ENCODE measurements at places on chromosomes 4 and X.
A peak's percentile ranks its signal among the peaks of the same experiment; 100 is the strongest.

GRCh38 chr4:89173336-89174090 is 62.2 kb downstream of the TIGD2 start:
- no peak for DNase-seq

- no peak for DNase-seq
These were observed 209.9 kb downstream of the IQCM start for GRCh38 chr4:149605601-149606378.

DNA sequence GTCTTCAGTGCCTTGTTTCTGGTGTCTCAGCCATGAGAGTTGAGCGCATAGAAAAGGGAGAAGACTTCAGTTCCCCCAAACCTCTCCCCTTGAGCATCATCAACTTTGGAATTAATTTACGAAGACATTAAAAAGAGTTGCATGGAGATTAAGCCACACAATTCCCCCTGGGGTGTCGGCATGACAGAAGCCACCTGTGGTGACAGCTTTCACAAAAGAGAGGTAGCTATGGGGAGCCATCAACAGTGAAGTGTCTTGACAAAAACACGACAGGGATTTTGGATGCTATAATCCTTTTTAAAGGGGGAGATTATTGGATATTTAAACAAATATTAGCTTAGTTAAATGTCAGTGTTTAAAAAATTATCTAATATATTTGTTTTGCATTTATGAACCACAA is 307.6 kb downstream of the LDB2 start:
- DNase-seq = no peak

- DNase-seq = no peak
These were observed 104.9 kb upstream of the PRPS2 start for GRCh38 chrX:12686331-12686730.

- peak; percentile 62 for DNase-seq
These were observed 5.2 kb upstream of the GK2 start for GRCh38 chr4:79413032-79413885.

DNA sequence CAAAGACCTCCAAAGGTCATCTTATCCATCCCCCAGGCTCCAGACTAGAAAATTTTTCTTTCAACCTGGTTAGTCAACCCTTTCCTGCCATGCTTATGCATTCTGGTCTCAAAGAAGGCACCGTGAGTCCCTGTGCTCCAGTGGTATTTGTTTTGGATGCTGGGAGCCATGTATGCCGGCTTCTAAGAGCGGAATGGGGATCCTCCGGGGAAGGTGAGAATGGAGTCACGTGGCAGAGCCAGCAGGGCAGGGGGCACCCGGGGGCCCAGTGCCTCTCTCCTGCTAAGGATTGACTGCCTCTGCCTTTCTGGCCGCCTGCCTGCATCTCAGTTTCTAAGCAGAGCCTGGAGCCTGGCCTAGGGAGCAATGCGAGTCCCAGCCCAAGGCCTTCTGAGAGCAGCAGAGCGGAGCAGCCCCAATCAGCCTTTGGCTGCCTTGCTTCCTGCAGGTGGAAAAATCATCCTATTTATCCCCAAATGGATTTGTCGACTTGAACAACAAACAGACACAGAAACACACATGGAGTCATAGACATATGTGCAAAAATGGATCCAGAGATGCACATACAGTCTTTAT is 141.0 kb downstream of the PJA1 start:
- peak; percentile 69 for DNase-seq

- peak; percentile 75 for DNase-seq
These were observed 141.1 kb upstream of the NDST3 start for GRCh38 chr4:117893207-117893606.

DNA sequence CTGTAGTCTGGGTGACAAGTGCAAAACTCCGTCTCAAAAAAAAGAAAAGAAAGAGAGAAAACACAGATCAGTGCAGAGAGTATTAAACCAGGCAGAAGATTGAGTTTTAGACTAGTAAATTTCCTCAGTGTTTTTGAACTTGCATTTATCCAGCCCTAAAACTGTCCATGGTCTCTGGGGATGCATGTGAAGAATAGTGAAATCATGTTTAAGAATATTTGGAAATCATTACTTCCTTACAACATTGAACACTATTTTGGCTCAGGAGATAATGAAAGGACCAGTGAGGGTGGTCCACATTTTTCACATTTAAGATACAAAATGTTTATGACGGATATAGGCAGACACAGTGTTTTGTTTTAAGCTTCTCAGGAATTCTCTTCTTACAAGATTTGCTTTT is 195.8 kb upstream of the RASGEF1B start:
- DNase-seq = no peak

DNA sequence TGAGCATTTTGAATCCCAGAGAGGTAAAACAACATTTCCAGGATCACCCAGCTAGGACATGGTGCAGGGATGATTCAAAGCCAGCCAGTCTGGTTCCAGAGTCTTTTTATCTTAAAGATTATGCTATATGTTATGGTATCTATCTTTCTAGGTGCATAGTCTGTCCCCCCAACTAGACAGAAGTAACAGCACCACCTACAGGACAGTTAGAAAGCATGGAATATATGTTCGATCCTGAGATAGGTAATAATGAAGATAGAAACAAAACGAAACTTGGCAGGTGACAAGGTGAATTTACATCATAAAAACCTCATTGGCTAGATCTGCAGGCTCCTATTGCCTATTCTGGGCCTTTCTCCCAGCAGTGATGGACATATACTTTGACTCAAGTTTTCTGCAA is 723.2 kb downstream of the SMARCA1 start:
- DNase-seq = no peak

GRCh38 chr4:67922697-67923096 is 38.9 kb upstream of the TMPRSS11D start:
- no peak for DNase-seq

- no peak for DNase-seq
These were observed 18.3 kb downstream of the CD99L2 start for GRCh38 chrX:150879855-150880807.

DNA sequence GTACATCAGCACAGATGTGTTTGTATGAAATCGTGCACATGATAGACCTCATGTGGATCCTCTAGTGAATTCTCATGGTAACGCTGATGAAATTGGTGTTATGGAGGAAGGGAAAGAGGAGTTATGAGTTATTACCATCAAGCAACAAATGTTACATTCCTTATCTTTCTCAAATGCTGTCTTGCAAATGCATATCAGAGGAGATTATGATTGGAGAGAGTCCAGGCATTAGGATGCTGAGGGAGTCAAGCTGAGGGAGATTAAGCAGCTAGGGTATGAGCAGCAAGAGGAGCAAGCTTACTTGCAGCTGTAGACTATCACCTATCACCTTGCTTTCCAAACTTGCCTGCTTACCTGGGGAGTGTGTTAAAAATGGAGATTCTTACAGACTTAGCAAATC is 36.8 kb upstream of the SFRP2 start:
- DNase-seq = no peak

- DNase-seq = no peak
These were observed 126.0 kb downstream of the TENM3 start for GRCh38 chr4:182369211-182369610.

GRCh38 chr4:134326866-134327265 is 125.3 kb upstream of the PABPC4L start:
- no peak for DNase-seq

- no peak for DNase-seq
These were observed 44.7 kb downstream of the DDX60 start for GRCh38 chr4:168273838-168274237.

GRCh38 chr4:94889946-94890345 is 132.2 kb downstream of the BMPR1B start:
- no peak for DNase-seq

- no peak for DNase-seq
These were observed 1.8 kb downstream of the LNX1 start for GRCh38 chr4:53589511-53589910.

DNA sequence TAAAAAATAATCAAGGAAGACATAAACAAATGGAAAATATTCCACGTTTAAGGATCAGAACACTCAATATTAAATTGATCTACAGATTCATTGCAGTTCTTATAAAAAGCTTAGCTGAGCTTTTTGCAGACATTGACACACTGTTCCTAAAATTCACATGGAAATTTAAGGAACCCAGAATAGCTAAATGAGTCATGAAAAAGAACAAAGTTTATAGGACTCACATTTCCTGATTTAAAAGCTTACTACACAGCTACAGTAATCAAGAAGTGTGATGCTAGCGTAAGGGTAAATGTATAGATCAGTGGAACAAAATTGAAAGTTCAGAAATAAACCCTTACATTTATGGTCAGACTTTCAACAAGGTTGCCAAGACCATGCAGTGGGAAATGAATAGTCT is 33.1 kb downstream of the NSUN7 start:
- no peak for DNase-seq

GRCh38 chr4:68366600-68366999 is 16.7 kb upstream of the YTHDC1 start:
- no peak for DNase-seq

DNA sequence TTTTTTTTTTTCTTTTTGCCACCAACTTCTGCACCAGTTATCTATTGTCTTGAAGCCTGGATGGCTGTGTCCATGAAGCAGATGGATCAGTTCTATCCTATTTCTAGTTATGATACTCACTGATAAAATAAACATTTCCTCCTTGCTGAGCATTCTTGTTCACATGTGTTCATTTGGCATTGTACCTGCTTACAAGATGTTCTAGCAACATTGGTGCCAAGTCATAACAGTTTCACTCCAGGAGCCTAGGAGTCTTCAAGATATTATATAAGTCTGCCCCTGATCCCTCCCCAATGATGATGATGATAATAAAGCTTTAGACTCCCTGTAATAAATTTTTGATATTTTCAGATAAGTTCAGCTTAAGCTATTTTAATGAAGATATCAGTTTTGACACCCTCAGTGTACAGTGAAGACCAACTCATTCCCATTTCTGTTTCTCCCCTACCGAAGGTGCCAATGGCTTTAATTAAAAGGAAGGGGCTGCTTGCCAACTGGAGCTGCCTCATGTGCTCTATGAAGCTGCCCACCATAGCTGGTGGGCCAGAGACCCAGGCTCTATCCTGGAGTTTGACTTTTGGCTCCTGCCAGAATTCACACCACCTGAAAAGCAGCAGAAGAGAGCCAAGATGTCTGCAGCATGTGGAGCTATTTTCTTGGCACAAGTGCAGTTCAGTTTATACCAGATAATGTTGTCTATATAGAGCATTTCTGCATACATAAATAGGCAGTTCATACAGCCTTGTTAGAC is 265.4 kb upstream of the TET2 start:
- DNase-seq = peak; percentile 80

GRCh38 chr4:83418211-83418610 is 37.4 kb downstream of the HELQ start:
- DNase-seq = no peak

GRCh38 chr4:158219623-158220022 is 9.3 kb downstream of the TMEM144 start:
- DNase-seq = no peak

DNA sequence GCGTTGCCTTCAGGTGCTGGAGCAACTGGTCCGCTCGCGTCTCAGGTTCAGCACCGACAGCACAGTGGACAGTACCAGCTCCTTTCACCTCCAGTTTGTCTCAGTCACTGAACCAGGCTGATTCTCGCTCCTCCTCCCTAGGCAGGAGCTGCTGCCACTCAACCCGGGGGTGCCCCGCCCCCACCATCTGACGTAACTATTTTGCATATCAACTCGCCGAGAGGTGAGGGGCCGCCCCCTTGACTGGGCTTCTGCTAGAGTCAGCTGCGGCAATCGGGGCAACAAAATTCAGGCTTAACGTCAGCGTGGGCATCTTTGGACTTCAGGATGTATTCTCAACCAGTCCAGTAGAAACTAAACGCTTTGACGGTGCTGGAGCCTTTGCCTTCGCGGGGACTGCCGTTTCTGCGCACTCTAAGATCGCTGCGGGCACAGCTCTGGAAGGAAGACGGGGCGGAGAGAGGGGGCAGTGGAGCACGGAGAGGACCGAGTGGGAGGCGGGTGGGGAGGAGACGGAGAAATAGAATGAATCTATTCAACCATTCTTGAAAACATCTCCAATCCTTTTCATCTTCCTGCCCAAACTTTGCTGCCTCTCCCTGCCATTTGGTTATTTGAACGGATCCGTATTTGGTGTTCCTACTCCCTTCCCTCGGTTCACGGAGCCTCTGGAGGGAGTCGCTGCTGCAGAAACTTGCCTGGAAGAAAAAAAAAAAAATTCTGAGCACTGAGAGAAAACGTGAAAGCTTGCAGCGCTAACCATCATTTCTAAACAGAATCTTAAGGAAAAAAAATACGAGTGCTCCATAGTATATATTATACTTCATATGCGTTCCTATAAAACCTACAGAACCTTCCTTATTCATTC is at the start of gene FSTL5:
FSTL5 (minus strand) TSS at position 109 of the 868 bp plus-strand sequence. CDS start 52,604 bp downstream, outside the sequence.
- no peak for DNase-seq

DNA sequence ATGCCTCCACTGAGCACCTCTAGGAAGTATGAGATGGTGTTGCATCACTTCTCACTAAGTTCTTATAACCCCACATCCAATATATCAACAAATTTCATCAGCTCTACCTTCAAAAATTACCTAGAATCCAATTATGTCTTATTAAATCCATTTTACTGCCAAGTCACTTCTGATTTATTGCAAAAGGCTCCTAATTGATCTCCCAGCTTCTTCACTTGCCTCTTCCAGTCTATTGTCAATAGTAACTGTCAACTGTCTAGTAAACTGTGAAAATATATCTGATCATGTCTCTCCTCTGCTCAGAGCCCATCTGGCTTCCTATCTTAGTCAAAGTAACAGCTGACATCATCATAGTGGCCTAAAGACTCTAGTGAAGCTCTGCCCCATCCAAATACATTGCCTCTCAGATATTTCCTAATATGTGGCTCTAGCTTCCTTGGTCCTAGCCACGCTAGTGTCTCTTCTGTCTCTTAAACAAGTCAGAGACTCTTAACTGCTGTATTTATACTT is 414.5 kb upstream of the ATOH1 start:
- DNase-seq = peak; percentile 22

DNA sequence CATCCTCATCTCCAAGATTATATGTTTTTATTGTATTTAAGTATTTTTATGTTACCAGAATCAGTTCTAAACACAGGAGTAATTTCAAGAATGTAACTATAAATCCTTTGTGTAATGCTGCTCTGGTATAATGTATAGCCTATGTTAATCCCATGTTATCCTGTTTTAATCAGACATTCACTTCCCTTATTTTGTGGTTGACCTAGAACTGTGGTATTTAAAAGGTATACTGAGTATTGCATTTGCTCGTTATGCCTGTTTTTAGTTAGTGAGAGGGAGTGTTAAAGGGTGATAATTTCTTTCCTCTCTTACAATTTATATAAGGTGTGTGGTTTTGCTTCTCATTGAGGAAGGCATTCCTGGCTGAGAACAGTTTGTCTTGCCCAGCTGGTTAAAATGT is 26.2 kb downstream of the MTM1 start:
- DNase-seq = no peak

DNA sequence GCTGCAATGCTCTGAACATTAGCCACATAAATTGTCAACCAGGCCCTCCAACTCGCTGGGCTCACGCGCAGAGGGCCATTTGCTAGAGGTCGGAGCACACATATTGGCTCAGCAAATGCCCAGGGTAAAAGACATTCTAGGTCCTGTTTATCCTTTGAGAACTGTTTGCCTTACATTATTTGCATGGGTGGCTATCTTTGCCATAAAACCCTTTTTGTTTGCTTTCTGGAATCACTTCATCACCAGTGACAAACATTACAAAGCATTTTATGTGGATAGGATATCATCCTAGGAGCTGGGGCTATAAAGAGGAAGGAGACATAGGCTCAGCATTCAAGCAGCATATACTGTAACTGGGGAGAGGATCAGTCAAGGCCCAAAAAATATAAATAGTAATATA is 149.2 kb upstream of the RAI2 start:
- no peak for DNase-seq
